ENCODE measurements at places on chromosomes 2 and 18.

DNA sequence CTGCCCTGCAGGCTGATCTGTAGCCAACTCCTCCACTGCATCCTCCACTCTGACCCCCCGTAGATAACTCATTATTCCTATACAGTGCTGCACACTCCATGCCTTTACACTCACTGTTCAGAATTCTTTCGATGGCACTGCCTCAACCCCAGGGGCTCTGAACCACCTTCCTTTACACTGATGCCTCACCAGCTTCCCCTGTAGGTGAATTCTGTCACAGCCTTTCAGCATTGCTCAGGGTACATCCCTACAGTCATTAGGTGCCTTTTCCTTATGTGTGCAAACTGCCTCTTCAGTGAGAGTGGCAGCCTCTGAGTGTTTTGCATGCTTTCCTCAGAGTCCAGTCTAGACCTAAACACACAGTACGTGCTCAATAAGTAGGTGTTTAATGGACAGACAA lies 319.4 kb downstream of the LRRTM1 start:
- no peak for DNase-seq

GRCh38 chr18:55301824-55302166 lies 286.2 kb downstream of the TCF4 start:
- no peak for DNase-seq

DNA sequence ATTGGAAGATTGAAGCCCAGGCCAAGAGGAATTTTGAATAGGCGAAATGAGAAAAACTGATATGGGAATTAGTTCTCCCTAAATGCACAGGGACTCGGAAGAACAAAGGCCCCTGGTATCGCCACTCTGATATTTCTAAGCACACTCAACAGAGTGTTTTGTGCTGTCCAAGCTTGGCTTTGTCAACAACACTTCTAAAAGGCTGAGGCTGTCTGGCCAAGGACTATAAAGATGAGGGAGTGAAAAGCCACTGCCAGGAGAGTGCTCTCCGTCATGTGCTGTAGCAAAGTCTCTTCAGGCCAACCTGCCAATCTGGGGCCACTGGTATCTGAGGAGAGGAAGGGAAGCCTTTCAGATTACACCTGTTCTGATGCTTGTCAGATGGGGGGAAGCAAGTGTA lies 611.2 kb upstream of the PIK3C3 start:
- no peak for DNase-seq

DNA sequence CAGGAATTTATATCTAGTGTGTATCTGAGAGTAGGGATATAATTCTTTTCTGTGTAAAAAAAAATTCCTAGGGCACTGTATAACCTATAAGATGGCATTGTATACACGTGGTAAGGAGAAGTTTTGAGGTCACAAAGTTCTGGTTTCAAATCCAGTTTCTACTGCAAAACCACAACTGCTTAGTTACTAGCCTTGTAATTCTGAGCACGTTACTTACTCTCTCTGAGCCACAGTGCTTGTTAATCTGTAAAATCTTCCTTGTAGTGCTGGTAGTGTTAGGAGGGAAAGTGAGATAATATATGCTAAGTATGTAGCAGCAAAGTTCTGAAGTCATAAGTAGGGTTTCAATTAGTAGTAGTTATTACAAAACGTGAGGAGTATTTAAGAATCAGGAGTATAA lies 175.4 kb downstream of the SATB2 start:
- no peak for DNase-seq

- no peak for DNase-seq
These were observed 15.7 kb upstream of the GPR17 start for GRCh38 chr2:127630096-127630863.

DNA sequence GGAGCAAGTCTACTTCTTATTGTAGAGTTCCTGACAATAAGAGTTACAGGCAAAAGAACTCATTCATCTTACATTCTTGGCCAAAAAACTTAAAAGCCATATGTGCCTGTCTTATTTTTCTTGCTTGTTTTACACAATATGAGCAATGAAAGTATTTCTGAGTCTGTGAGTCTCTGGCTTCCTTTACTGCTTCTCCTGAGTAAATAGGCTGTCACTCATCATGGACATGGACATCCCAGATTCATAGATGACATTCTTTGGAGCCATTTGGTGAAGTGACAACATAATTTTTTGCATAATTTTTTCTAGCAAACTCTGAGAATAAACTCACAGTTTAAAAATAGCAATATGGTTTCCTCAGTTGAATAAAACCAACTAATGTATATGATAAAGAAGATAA lies 179.3 kb downstream of the SNTG2 start:
- DNase-seq: no peak

DNA sequence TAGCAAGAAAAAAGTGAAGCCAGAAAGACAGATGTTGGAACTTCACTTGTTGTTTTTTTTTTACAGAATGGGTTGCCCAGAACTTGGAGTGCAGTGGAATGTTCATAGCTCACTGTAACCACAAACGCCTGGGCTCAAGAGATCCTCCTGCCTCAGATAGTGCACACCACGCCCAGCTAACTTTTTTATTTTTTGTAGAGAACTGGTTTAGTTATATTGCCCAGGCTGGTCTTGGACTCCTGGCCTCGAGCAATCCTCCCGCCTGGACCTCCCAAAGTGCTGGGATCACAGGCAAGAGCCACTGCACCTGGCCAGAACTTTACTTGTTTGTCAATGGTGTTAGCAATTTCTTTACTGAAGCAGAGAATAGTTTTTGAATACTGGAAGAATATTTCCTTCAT lies 11.9 kb upstream of the ASPRV1 start:
- DNase-seq: no peak

DNA sequence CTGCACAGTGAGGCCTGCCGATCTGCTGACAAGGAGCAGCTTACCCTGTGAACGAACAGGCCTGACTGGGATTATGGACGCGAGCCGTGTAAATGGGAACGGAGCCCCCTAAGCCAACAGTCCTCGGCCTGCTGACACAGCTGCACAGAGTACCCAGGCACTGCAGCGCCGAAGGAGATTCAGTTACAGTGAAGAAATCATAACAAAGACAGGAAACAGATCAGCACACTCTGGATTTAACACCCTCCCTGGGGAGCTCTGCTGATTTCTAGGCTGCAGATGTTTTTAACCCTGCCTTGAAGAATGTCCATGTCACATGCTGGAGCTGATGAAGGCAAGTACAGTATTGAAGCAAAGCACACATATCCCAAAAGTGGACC lies 43.4 kb downstream of the COLEC12 start:
- DNase-seq: no peak

GRCh38 chr2:167411367-167411766 lies 523.1 kb downstream of the XIRP2 start:
- DNase-seq: no peak
